ENCODE measurements at places on chromosomes 5 and 9. TPM values are rescaled to one million over a fixed set of nuclear protein-coding genes. Genes with fewer than 3 reads are reported as not detected.

GRCh38 chr5:131268758-131269370, 5.0 kb downstream of the CDC42SE2 start:
- no peaks in the 10 kb centered on the region for H3K27me3 ChIP-seq
- H3K4me3 ChIP-seq = peak overlapping the region; percentile 76
- H3K27ac ChIP-seq = peak overlapping the region; percentile 97
- H3K4me1 ChIP-seq = peaks cover 57% of the 10 kb centered on the region

- H3K4me1 ChIP-seq = peaks cover 3% of the 10 kb centered on the region
- no peak overlapping the region for H3K27ac ChIP-seq
- no peak overlapping the region for H3K4me3 ChIP-seq
- no peak for DNase-seq
- H3K36me3 ChIP-seq = no peaks in the 10 kb centered on the region
Measured at GRCh38 chr5:146529984-146530383, 14.0 kb upstream of the GPR151 start.

GRCh38 chr5:170426149-170426767, 37.1 kb upstream of the KCNMB1 start:
- H3K36me3 ChIP-seq = no peaks in the 10 kb centered on the region
- no peak for DNase-seq
- H3K4me3 ChIP-seq = no peak overlapping the region
- peaks cover 3% of the 10 kb centered on the region for H3K27me3 ChIP-seq
- H3K27ac ChIP-seq = no peak overlapping the region
- H3K4me1 ChIP-seq = no peaks in the 10 kb centered on the region

DNA sequence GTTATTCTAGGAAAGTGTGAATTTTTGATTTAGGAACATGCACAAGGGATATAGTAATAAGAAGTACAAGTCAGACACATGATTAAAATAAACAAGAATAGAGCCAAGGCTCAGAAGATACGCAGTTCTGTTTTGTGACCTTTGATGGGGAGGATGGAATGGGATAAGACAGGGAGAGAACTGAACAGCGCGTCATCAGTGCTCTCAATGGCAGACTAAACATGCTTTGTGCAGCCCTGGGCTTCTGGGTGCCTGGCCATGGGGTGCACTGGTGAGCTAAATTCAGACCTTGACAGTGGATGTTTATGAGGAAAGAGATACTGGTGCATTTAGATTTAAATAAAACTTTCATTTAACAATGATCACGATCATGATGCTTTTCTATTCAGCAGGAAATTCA, 309.7 kb downstream of the ARHGEF28 start:
- no peaks in the 10 kb centered on the region for H3K36me3 ChIP-seq
- DNase-seq = no peak
- no peaks in the 10 kb centered on the region for H3K4me1 ChIP-seq
- H3K4me3 ChIP-seq = no peak overlapping the region

DNA sequence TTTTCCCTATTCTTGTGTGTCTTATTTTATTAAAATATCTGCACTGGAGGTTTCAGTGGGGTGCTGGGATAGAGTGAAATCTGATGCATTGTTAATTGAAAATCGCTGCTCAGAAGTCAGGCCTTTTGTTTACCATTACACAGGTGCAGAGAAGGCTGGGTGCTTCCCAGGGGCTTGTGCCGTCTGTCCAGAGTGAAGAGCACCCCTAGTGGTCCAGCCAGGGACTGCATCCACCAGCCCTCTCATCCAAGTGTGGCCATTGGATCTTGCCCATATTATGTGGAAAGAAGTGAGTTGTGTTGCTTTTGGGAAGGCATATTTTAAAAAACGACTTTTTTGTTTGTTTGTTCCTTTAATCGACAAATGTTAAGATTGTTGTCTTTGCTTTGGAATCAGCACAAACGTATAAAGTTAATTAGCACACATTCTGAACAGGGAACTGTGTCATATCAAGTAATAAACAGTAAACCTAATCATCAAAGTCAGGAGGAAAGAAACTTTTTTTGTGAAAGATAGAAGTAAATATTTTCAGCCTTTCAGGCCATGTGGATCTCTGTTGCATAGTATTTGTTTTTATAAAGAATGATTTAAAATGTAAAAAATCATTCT, 315.6 kb downstream of the MTRR start:
- no peak overlapping the region for H3K27ac ChIP-seq
- H3K27me3 ChIP-seq = no peaks in the 10 kb centered on the region
- H3K4me3 ChIP-seq = no peak overlapping the region
- DNase-seq = peak; percentile 47
- H3K4me1 ChIP-seq = no peaks in the 10 kb centered on the region

DNA sequence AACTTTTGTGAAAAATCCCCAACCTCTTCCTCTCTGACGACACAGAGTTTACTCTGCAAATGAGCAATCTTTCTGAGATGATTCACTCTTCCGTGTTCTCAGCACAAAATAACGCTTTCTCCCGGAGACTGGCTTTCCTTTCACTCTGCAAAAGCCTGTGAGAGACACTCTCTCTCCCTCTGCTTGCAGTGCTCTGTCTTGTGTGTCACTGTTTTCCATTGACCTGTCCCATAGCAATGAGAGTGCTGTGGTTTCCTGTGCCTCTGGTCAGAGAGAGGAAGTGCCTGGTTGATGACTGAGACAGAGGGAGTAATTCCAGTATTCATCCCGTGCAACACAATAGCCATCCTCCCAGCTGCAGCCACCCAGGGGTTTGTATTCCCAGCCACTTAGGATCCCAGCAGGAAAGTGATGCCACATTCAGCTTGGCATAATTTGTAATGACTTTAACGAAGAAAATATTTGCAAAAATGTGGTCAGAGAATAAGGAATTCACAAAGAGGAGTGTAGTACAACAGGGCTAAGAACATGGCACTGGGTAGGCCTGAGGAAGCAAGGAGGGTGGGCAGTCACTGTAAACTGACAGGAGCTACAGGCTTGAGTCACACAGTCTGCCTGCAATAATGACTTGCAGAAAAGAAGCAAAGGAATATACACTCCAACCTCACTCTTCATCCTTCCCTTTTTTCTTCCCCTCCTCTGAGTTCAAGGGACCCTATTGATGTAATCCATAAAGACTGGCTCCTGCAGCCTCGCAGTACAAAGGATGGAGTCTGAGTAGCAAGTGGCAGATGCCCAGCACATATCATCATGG, 463.5 kb upstream of the RGMB start:
- DNase-seq = peak; percentile 39
- H3K27ac ChIP-seq = peak overlapping the region; percentile 22
- H3K36me3 ChIP-seq = no peaks in the 10 kb centered on the region
- H3K27me3 ChIP-seq = peaks cover 7% of the 10 kb centered on the region
- no peak overlapping the region for H3K4me3 ChIP-seq

DNA sequence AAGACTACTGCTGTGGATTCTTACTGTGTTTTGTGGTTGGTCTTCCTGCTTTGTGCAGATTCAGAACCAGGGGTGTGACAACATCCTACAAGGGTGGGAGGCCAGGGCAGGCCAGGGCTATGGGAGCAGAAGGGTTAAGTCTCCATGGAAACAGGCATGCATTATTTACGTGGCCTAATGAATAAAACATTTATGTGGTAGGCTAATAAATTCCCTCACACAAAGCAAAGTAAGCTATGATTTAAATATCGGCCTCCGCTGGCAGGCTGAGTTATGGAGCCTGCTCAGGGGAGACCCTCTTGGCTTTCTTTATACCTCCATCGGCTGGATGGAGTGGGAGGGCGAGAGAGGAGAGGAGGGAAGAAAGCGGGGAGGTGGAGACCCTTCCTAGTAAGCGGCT, 230.3 kb upstream of the MVB12B start:
- no peaks in the 10 kb centered on the region for H3K4me1 ChIP-seq

DNA sequence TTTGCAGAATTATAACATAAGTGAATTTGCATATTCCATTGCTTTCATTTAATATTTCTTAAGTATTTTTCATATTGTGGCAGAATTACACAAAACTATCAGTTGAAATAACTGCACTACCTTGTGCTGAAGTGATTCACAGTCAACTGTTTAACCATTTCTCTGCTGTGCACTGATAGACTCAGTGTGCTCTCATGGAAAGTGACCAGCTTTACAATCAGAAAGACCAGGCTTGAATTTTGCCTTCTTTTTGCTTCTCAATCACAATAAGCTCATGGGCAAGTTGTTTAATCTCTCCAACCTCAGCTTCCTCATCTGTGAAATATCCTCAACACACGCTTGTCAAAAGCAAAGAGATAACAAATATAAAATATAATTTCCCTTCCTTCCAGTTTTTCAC, 18.3 kb downstream of the CDK5RAP2 start:
- no peak overlapping the region for H3K4me3 ChIP-seq
- no peaks in the 10 kb centered on the region for H3K27me3 ChIP-seq
- no peak overlapping the region for H3K27ac ChIP-seq
- H3K4me1 ChIP-seq = peaks cover 16% of the 10 kb centered on the region
- H3K36me3 ChIP-seq = peaks cover 41% of the 10 kb centered on the region

DNA sequence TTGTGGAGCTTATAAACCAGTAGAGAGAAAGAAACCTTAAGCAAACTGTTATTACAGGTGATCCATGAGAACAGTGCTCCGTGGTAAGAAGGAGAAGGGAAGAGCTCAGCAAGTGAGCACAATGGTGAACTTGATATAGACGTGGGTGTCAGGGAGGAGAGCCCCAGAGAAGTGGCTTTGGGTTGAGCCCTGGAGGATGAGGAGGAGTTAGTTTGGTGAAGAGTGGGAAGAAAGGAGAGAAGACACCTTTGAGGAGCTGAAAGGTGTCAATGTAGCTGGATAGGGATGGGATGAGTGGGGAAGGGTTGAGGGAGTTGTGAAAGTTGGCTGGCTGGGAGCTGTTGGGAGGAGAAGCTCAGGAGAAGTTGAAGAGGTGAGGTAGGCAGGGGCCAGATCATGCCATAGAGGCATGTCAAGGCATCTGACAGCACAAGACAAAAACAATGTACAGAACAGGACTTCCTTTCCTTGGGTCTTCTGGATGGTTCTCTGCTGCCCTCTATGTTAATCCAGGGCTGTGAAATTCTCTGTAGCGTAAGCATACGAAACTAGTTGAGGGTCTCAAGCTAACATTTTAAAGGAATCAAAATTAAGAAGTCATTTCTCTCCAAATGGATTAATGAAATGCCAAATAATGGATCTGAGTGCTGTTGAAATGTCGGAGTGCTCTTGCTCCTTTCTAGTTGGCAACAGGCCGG, 501.9 kb downstream of the KDM4C start:
- peaks cover 4% of the 10 kb centered on the region for H3K27me3 ChIP-seq
- H3K4me3 ChIP-seq = no peak overlapping the region
- no peaks in the 10 kb centered on the region for H3K4me1 ChIP-seq
- H3K36me3 ChIP-seq = no peaks in the 10 kb centered on the region

- DNase-seq = no peak
- no peaks in the 10 kb centered on the region for H3K36me3 ChIP-seq
Measured at GRCh38 chr5:64682608-64683007, 7.7 kb upstream of the SHISAL2B start.

DNA sequence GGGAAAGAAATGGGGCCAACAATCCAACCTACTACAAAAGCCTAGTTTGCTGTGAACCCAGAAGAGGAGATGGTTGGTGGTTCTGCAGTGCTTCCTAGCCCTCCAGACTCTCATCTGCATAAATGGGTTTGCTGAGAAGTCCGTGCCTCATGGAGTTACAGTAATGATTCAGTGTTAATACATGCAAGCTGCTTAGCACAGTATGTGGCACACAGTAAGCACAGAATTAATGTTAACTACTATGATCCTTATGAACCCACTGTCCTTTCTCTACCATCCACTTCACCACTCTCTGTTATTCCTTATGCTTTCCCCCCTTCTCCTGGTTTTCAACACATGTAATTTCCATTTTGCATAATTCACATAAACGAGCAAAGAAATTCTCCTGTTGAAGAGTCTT, 100.0 kb downstream of the ACTBL2 start:
- H3K4me1 ChIP-seq = peaks cover 10% of the 10 kb centered on the region
- no peak for DNase-seq
- no peak overlapping the region for H3K4me3 ChIP-seq
- H3K27ac ChIP-seq = no peak overlapping the region
- H3K27me3 ChIP-seq = peaks cover 1% of the 10 kb centered on the region
- no peaks in the 10 kb centered on the region for H3K36me3 ChIP-seq

GRCh38 chr5:137615171-137615775, 116.1 kb upstream of the SPOCK1 start:
- peaks cover 5% of the 10 kb centered on the region for H3K4me1 ChIP-seq
- DNase-seq = no peak
- no peak overlapping the region for H3K27ac ChIP-seq
- peaks cover 1% of the 10 kb centered on the region for H3K36me3 ChIP-seq
- no peaks in the 10 kb centered on the region for H3K27me3 ChIP-seq

DNA sequence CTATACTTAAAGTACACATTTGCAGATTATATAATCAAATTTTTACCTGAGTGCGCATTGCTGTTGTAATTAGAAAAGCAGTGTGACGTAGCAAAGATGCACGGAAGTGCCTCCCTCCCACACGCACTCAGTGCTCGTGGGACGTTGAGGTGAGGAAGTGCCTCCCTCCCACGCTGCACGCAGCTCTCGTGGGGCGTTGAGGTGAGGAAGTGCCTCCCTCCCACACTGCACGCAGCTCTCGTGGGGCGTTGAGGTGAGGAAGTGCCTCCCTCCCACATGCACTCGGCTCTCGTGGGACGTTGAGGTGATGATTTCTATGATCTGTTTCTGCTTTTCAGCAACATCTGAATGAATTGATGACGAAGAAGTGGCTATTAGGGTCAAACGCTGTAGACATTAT, 21.0 kb downstream of the EXOC3 start:
- H3K36me3 ChIP-seq = peaks cover 40% of the 10 kb centered on the region
- H3K27ac ChIP-seq = peak overlapping the region; percentile 87
- DNase-seq = peak; percentile 75
- H3K4me1 ChIP-seq = peaks cover 49% of the 10 kb centered on the region
- H3K4me3 ChIP-seq = peak overlapping the region; percentile 18

- H3K4me1 ChIP-seq = peaks cover 13% of the 10 kb centered on the region
- H3K36me3 ChIP-seq = peaks cover 7% of the 10 kb centered on the region
- H3K27ac ChIP-seq = no peak overlapping the region
- DNase-seq = no peak
- no peak overlapping the region for H3K4me3 ChIP-seq
Measured at GRCh38 chr9:15253786-15254185, 53.2 kb downstream of the TTC39B start.

DNA sequence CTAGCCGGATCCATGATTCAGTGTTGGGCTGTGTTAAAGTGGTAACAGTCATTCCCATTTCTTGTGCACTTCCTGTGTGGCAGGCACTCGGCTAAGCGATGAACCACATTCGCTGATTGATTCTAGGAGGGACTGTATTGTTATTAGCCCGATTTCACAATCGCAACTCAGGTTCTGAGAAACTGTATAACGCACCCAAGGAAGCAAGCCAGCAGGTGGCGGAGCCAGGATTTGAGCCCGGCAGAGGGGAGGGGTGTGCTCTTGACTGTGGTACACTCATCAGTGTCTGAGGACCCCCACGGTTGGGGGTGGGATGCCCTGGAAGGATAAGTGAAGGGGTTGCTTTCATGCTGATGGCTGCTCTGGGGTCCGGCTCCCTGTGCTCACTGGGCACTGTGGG, 34.7 kb downstream of the LRSAM1 start:
- H3K4me3 ChIP-seq = no peak overlapping the region
- no peaks in the 10 kb centered on the region for H3K4me1 ChIP-seq
- H3K27me3 ChIP-seq = no peaks in the 10 kb centered on the region

Gene TAF11L5
- not detected for total RNA-seq

Gene IGIP
- 1.4 TPM for total RNA-seq

Gene PCDHGB3
- not detected for total RNA-seq
